ENCODE measurements at places on chromosomes 2 and 18.

DNA sequence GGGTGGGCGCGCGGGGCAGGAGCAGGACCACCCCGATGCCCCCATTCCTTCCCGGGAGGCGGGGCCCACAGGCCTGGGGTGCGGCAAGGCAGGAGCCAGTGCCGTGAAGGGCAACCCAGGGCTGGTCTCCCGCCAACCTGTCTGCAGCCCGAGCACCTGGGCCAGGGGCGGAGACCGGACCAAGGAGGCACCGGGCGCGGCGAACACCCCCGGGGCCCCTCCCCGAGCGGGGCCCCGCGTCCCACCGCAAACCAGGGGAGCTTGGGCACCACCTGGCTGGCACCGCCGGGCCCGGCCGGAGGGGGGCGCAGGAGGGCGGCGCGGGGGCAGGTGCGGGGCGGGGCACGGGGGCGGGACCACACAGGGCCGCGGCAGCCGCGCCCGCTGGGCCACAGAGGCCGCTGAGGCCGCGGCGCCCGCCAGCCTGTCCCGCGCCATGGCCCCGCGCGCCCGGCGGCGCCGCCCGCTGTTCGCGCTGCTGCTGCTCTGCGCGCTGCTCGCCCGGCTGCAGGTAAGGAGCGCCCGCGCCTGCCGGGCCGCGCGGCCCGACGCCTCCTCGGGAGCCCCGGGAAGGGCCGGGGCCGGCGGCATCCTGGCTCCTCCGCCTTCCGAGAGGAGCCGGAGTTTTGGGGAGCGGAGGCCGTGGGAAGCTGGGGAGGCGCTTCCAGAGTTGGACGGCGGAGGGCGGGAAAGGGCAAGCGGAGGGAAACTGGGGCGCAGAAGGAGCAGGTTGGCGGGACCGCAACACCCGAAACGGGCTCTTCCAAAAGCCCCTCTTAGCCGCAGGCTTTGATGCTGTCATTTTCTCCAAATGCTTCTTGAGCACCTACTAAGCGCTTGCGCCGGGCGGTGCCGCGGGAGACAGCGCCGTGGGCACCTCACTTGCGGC lies at the start of gene TNFRSF11A:
TNFRSF11A (plus strand) TSS at position 394 of the 889 bp plus-strand sequence; CDS start at position 437, 43 bp downstream.
- DNase-seq, result no peak

DNA sequence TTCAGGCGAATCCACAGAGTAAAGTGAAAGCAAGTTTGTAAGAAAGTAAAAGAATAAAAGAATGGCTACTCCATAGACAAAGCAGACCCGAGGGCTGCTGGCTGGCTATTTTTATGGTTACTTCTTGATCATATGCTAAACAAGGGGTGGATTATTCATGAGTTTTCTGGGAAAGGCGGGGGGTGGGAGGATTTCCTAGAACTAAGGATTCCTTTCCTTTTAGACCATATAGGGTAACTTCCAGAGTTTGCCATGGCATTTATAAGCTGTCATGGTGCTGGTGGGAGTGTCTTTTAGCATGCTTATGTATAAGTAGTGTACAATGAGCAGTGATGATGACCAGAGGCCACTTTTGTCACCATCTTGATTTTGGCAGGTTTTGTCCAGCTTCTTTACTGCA lies 59.8 kb downstream of the SLC4A3 start:
- no peak for DNase-seq

DNA sequence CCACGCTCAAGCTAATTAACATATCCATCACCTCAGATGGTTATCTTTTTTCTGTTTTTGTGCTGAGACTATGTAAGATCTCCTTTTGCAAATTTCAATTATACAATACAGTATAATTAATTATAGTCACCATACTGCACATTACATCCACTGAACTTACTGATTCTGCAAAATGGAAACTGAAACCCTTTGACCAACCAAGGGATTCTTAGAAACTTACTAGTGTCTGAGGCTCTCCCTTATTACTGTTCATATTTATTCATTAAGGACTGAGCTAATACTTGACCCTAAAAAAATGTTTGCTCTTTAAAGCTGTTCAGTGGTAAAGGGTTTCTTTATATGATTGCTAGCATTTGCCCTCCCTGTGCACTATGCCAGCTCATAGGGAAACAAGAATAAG lies 50.7 kb downstream of the ADAM23 start:
- DNase-seq, result no peak

GRCh38 chr2:172454404-172455120 lies 27.2 kb downstream of the ITGA6 start:
- no peak for DNase-seq

DNA sequence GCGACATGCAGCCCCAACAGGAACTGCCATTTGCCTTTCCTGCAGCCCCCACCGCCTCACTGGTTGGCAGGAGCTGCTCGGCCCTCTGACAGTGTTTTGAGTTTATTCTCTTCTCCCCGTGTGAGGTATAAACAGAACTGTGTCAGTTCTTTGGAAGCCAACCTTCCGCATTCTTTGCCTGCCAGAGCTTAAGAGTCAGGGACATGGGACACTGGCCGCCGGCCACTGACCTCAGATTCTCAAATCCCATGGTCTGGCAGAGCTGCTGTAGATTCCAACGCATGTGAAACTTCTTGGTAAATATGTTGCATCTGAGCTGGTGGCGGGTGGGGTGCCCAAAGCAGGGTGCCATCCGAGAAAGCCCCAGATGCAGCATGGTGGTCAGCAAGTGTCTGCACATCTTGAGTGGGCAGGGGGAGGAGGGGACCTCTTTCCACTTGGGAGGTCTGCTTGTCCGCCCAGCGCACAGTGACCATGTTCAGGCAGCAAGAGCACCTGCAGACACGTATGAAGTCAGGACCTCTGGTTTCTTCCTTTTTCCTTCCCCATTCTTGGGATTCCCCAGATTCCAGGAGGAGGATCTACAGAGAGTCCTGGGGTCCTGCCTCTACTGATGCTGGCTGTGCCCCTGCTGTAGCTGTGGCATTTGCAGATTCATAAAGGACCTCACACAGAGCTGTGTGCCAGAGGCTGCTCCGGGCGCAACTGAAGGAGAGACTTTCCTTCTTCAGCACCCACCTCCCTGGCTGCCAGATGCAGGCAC lies 23.8 kb downstream of the ASB18 start:
- DNase-seq, result no peak

GRCh38 chr2:155502766-155503165 lies 804.3 kb downstream of the KCNJ3 start:
- DNase-seq, result no peak
